ENCODE measurements at places on chromosomes 5 and 9. TPM values are rescaled to one million over a fixed set of nuclear protein-coding genes. Genes with fewer than 3 reads are reported as not detected.

Gene SPINK4
- polyA plus RNA-seq = not detected

Gene CBY3
- polyA plus RNA-seq = not detected

Gene IFNB1
- not detected for polyA plus RNA-seq

Gene ADAMTS2
- not detected for polyA plus RNA-seq

Gene HARS2
- polyA plus RNA-seq = 43.5 TPM

Gene ZNF782
- 2.2 TPM for polyA plus RNA-seq

Gene MLANA
- polyA plus RNA-seq = not detected

Gene GMCL2
- polyA plus RNA-seq = not detected

Gene UBTD2
- polyA plus RNA-seq = 15.0 TPM

DNA sequence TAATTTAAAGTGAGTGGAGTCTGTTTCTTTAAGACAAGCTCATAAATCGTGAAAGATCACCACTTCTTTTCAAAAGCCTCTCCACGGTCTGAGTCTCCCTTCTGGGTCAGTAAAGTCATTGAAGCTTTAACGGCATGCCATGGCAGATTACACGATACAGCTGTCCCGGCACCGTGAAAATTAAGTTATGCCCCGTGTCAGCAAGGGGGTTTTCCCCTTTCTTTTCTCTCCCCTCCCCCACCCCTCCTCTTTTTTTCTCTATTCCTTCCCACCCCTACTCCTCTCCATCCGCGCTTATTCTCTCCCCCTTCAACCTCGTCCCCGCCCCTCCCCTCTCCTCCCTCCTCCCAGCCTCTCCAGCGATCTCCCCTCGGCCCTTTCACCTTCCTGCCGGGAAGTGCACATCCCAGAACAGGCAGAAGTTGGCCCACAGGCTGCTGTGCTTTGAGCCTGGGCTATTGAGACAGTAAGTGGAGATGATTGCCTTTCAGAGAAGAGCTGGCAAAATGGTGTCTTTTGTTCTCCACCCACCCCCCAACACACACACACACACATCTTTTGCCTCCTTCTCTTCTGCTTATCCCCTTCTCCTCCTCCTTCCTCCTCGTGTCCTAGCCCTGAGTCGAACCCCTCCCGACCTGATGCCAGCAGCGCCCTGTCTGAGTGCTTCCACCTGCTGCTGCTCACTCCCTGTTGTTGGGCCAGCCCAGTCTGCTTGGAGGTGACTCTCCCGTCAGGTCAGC is 44.1 kb downstream of the GAS1 start:
- no peak for DNase-seq

DNA sequence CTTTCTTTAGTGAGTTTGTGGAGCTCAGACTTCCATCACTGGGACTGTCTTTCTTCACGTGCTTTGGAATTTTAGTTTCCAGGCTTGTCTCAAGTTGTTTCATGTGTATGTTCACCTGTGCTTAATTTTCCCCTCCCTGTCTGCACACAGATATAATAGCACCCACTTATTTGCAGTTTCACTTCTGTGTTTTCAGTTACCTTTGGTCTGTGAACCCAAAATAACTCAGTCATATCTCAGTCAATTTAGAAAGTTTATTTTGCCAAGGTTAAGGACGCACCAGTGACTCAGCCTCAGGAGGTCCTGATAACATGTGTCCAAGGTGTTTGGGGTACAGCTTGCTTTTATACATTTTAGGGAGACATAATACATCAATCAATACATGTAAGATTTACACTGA is 330.4 kb downstream of the ICE1 start:
- no peak for DNase-seq

GRCh38 chr5:73044546-73044945 is 75.8 kb upstream of the TMEM171 start:
- DNase-seq = no peak

DNA sequence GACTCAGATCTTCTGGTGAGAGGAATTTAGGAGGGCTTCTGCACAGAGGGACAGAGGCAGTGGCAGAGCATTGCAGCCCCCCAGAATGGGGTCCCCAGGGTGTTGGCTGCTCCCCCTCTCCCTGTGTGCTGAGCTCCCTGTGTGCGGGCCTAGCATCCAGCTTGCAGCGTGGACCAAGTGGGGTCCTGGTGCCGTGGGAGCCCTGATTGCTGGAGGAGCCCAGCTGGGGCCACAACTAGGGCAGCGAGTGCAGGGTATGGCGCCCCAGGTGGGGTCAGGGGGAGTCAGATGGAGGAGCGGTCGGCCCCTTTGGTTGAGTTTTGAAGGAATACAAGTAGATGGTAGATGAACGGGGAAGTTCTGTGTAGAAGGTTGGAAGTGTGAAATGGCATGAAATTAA is 66.7 kb downstream of the TRIO start:
- DNase-seq = no peak

GRCh38 chr5:155316070-155316714 is 302.6 kb downstream of the KIF4B start:
- no peak for DNase-seq

GRCh38 chr9:104276709-104277245 is 182.7 kb downstream of the SMC2 start:
- no peak for DNase-seq

- DNase-seq = no peak
Measured at GRCh38 chr9:134566196-134566847, 75.3 kb upstream of the COL5A1 start.

- no peak for DNase-seq
Measured at GRCh38 chr5:127571314-127572131, 54.1 kb downstream of the PRRC1 start.

DNA sequence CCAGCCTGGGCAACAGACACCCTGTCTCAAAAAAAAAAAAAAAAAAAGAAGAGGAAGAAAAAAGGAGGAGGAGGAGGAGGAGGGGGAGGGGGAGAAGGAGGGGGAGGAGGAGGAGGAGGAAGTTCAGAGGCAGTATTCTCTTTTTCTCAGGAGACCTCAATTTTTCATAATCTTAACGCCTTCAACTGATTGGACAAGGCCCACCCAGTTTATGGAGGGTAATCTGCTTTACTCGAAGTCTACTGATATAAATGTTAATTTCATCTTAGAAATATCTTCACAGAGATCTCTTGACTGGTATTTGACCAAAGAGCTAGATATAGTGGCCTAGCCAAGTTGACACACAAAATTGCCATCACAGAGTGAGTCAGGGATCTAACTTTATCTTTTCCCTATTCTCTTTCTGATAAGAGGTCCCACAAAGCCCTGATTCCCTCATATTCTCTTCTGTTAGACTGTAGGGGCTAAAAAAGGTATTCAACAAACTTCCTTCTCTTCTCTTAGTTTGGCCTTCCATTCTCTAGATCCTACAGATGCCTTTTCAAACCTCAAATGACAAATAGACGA is 115.5 kb upstream of the ABCA1 start:
- no peak for DNase-seq

DNA sequence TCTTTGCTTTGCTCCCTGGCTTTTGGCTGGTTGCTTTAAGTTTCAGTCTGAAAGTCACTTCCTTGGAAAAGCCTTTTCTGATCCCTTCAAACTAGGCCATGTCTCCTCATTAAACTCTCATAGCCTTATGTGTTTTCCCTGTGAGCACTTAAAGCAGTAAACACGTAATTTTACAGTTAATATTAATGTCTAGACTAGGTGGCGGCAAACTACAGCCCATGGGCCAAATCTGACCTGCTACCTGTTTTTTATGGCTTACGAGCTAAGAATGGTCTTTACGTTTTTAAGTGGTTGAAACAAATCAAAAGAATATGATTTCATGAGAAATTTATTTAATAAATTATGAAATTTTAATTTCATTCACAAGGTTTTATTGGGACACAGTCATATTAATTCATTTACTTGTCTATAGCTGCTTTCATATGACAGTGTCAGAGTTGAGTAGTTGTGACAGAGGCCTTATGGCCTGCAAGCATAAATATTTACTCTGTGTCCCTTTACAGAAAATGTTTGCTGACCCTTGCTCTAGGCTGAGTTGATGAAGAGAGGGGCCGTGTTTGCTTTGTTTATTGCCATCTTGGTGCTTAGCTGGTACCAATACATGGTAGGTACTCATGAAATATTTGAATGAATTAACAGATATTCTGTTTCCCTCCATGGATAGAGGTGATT is 7.4 kb downstream of the SLC44A1 start:
- no peak for DNase-seq

DNA sequence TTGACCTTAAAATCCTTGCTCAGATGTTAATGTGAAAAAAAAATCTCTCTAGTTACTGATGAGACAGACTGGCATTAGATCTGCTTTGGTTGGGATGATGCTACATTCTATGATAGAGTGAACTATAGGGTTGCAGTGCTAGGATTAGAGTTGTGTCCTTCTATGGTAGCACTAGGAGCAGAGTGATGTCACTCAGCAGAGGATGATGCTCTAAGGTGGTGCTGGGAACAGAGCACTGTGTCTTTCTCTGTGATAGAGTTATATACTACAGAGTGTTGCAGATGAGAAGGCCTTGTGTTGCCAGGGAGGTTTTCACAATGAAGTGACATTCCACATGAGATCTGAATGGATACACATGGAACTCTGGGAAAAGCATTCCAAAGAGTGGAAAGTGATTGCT is 462.3 kb downstream of the CDH12 start:
- DNase-seq = no peak

DNA sequence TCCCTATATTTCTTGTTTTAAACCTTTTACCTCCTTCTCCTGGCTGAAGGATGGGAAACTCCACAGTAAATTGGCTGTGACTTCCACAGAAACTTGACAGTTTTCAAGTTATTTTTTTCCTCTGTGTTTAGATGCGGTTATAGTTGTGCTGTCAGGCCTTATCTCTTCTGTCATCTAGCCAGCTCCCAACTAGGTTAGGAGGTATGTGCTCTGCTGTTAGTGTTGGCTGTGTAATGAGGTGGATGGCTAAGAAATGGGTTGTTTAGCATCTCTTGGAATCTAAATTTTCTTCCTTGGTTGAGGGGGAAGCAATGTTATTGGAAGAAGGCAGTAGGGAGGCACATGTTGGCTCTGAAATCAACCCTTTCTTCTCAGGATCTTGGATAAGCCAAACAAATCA is 149.9 kb upstream of the RUSC2 start:
- no peak for DNase-seq

- peak; percentile 8 for DNase-seq
Measured at GRCh38 chr5:163569284-163569683, 63.9 kb downstream of the MAT2B start.

GRCh38 chr5:34833976-34834793 is 4.8 kb upstream of the TTC23L start:
- no peak for DNase-seq

GRCh38 chr9:106964329-106964728 is 101.4 kb downstream of the ZNF462 start:
- no peak for DNase-seq

GRCh38 chr5:40021007-40021406 is 596.2 kb upstream of the DAB2 start:
- DNase-seq = no peak

DNA sequence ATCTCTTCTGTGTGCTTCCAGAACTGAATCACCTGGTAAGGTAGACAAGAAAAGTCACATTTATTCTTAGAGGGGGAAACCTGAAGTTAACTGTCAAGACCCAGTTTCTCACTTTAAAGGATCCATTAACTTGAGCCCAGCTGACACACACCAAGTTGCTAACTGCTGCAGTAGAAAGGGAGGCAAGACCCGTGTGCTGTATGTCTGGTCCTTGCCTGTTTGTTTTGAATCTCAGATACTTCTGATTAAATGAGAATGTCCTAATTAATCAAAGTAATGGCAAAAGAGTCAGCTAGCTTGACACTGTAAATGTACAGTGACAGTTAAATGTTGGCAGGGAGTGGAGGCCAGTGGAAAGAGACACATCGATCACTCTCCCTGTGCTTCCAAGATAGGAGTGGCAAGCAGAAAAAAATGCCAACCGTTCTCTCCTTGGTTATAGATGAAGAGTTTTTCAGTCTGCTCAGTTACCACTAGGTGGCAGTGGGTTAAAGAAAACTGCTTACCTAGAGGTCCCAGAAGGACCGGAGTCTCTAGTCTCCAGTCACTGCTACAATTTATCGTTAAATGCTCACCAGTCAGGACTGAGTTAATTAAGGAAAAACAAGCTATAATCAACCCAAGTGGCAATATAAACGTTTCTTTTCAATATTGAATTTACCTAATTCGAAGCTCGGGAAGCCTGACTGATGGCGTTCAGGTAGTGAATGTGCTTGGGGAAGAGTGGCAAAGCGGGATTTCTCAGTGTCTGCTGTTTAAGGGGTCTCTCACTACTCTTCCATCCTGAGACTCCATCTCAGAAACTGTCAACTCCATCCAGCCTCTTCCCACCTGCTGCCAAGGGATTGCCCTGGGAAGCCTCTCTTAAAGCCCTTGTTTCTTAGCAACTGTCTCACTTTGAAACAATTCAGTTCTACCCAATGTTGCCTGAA is 18.4 kb downstream of the LSM11 start:
- DNase-seq = peak; percentile 67

DNA sequence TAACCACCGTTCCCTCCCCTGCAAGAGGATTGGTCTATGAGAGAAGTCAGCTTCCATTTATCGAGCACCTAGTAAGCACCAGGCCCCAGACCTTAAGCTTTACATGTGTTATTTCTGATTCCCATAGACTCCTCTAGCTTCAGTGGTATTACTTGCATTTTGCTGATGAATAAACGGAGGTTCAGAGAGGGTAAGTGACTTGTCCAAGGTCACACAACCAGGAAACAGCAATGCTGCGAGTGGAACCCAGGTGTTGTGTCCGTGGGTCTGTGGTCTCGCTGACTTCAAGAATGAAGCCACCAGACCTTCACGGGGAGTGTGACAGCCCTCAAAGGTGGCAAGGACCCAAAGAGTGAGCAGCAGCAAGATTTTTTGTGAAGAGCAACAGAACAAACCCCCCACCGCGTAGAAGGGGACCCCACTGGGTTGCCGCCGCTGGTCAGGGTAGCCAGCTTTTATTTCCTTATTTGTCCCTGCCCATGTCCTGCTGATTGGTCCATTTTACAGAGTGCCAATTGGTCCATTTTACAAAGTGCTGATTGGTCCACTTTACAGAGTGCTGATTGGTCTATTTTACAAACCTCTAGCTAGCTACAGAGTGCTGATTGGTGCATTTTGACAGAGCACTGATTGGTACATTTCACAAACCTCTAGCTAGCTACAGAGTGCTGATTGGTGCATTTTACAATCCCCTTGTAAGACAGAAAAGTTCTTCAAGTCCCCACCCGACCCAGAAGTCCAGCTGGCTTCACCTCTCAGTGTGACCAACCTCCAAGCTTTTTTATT is 29.1 kb upstream of the KCNIP1 start:
- no peak for DNase-seq

- no peak for DNase-seq
Measured at GRCh38 chr9:137762414-137763061, 115.0 kb upstream of the CACNA1B start.

DNA sequence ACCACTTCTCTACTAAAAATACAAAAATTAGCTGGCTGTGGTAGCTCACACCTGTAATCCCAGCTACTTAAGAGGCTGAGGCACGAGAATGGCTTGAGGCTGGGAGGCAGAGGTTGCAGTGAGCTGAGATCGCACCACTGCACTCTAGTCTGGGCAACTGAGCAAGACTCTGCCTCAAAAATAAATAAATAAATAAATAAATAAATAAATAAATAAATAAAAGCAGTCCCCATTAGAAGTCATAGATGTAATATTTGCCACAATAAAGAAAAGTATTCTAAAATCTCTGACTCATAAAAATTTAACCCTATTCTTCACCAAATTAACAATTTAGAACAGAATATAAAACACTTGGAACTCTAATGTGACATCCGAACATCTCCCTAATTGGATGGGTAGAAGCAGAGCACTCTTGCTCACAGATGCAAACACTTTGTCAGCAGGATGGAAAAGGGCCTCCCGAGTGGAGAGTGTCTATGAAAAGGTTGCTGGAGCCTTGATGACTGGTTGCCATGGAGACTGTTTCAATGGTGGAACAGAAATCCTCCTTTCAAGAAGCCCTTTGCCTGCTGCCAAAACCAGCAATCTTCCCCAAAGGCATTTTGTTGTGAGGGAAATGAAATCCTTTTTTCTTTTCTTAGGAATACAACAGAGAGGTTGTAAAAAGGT is 38.9 kb upstream of the TRAF1 start:
- no peak for DNase-seq

- DNase-seq = no peak
Measured at GRCh38 chr9:35499029-35499700, 9.3 kb downstream of the RUSC2 start.
